ENCODE measurements at places on chromosomes 16 and 17.

- no peak for DNase-seq
Measured at GRCh38 chr16:49675413-49675812, 180.5 kb downstream of the ZNF423 start.

DNA sequence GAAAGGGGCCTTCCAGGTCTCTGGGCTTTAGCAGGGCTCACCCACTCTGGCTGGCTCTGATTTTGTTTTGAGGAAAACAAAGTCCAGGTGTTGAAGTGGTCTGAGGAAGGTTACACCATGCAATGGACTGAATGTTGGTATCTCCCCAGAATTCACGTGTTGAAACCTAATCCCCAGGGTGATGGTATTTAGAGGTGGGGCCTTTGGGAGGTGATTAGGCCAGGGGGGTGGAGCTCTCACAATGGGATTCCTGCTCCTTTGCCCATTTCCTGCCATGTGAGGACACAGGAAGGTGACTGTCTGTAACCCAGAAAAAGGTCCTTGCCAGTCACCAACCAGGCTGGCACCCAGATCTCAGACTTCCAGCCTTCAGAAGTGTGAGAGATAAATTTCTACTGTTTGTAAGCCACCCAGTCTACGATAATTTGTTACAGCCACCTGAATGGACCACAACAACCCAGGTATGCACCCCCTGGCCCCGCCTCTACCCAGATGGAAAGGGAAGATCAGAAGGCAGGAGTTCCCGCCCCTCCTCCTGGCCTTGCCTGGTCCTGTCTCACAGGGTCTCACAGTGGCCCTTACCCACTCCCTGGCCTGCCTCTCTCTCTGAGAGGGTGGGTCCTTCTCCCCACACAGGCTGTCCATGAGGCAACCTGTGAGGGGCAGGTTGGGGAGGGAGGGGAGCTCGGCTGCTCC is 32.0 kb downstream of the LRRC75A start:
- DNase-seq: no peak

- DNase-seq: peak; percentile 54
Measured at GRCh38 chr17:48427598-48427997, 2.4 kb downstream of the SKAP1 start.

GRCh38 chr17:10821054-10821453 is 16.8 kb downstream of the PIRT start:
- no peak for DNase-seq
